ENCODE measurements at places on chromosomes 1 and 21. TPM values are rescaled to one million over a fixed set of nuclear protein-coding genes. Genes with fewer than 3 reads are reported as not detected.

The DCDC2B gene
- not detected for total RNA-seq

The LCE2C gene
- not detected for total RNA-seq

The PADI6 gene
- total RNA-seq = not detected

The SPRR3 gene
- total RNA-seq = not detected

- H3K36me3 ChIP-seq = no peaks in the 10 kb centered on the region
- no peak for DNase-seq
- H3K27ac ChIP-seq = no peak overlapping the region
- no peak overlapping the region for H3K4me3 ChIP-seq
These were observed 6.6 kb downstream of the PADI2 start for GRCh38 chr1:17112496-17113236.

GRCh38 chr1:235074523-235075047 lies 54.1 kb downstream of the TOMM20 start:
- no peaks in the 10 kb centered on the region for H3K27me3 ChIP-seq
- no peak for DNase-seq
- no peaks in the 10 kb centered on the region for H3K4me1 ChIP-seq
- no peak overlapping the region for H3K27ac ChIP-seq
- H3K36me3 ChIP-seq = no peaks in the 10 kb centered on the region

DNA sequence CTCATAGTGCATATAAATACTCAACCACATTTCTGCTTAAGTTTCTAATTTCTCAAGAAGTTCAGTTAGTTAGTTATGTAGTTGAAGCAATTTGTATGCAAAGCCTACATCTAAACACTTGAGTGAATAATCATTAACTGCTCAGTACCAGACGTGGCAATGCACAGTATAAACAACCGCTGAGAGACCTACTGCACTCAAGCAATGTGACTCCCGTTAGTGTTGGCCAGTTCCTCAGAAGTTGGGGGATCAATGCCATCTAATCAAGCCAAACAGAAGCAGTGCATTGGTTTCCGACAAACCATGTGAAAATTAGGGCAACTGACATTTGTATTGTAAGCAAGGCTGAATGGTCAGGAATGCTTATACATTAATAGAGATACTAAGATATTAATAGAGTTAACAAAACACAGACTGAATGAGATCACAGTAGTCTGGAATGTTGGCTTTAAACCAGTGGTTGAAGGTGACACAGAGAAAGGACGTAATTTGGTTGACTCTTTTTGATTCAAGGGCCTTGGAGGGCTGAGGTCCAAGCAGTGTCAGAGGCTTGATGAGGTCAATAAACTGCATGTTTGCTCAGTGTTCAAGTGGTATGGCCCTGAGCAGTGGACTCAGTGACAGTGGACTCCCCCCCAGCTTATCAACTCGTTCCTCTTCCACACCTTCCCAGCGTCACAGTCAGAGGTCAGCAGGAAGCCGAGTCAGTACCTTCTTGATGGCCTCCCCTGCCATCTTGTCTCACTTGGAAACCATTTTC lies 255.5 kb downstream of the CTH start:
- no peak overlapping the region for H3K4me3 ChIP-seq
- DNase-seq = no peak
- no peaks in the 10 kb centered on the region for H3K36me3 ChIP-seq
- peaks cover 8% of the 10 kb centered on the region for H3K27me3 ChIP-seq

GRCh38 chr1:36913484-36914060 lies 120.7 kb downstream of the GRIK3 start:
- H3K27ac ChIP-seq = no peak overlapping the region
- no peaks in the 10 kb centered on the region for H3K4me1 ChIP-seq
- H3K36me3 ChIP-seq = peaks cover 8% of the 10 kb centered on the region
- DNase-seq = no peak
- H3K4me3 ChIP-seq = no peak overlapping the region
- H3K27me3 ChIP-seq = peaks cover 12% of the 10 kb centered on the region

DNA sequence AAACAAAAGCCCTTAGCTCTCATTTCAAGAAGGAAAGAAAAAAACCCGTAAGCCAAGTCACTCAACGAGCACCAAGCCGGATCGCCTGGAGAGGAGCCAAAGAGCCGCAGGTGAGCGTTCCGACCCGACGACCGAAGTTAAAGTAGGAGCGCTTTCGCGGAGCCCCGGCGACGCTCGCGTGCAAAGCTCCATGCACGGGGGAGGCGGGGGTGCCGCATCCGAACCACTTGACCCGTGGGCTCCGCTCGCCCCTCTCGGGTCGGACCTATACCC lies 382 bp downstream of the GPBP1L1 start:
- peak overlapping the region; percentile 100 for H3K27ac ChIP-seq
- H3K4me3 ChIP-seq = peak overlapping the region; percentile 93
- DNase-seq = peak; percentile 60
- H3K4me1 ChIP-seq = peaks cover 68% of the 10 kb centered on the region
- no peaks in the 10 kb centered on the region for H3K27me3 ChIP-seq

- H3K27ac ChIP-seq = peak overlapping the region; percentile 96
- peaks cover 31% of the 10 kb centered on the region for H3K4me1 ChIP-seq
- peak overlapping the region; percentile 45 for H3K4me3 ChIP-seq
These were observed 26.1 kb downstream of the PAFAH2 start for GRCh38 chr1:25971811-25972180.

- H3K27ac ChIP-seq = peak overlapping the region; percentile 93
- H3K36me3 ChIP-seq = peaks cover 28% of the 10 kb centered on the region
- DNase-seq = no peak
- peak overlapping the region; percentile 93 for H3K4me3 ChIP-seq
These were observed 1.2 kb upstream of the CAP1 start for GRCh38 chr1:40039245-40039756.

DNA sequence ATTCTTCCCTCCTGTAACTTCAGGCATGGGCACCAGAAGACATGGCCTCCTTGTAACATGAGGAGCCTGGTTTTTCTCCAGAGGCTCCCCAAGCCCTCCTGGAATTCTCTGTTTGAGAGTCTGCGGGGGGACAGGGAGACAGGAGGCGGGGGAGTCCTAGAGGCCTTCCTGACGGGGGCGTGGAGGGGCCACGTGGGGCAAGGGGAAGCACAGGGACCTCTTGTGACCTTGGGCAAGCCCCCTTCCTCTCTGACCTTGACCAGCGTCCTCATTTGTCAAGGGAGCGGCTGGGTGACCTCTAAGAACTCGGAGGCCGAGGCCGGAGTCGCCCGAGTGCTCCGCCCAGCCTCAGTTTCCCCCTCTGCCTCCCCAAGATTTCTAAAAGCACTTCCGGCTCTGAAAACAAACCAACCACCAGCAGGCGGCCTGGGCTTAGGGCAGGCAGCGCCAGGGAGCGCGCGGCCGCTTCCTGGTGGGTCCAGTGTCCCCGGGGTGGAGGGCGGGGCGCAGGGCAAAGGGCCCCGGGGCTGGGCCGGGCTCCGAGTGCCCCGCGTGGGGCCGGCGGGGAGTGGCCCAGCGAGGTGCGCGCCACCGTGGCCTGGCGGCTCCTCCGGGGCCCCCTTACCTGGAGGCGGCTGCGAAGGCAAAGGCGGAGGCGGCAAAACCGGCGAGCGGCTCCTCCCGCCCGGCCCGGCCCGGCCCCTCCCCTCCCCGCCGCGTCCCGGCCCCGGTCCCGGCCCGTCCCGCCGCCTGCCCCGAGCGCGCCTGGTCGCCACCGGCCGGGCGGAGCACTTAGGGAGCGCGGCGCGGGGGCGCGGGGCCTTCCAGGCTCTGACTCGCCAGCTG lies at the start of gene TMCO4:
TMCO4 (minus strand) TSS at position 687 of the 846 bp plus-strand sequence. CDS start 19,158 bp downstream, outside the sequence.
- peaks cover 4% of the 10 kb centered on the region for H3K36me3 ChIP-seq
- peak within 1 kb of the TSS; percentile 90 for H3K4me3 ChIP-seq
- H3K4me1 ChIP-seq = peaks cover 35% of the 10 kb centered on the region
- H3K27me3 ChIP-seq = no peaks in the 10 kb centered on the region

GRCh38 chr1:34825455-34826091 lies 32.8 kb downstream of the GJA4 start:
- H3K27ac ChIP-seq = no peak overlapping the region
- no peak overlapping the region for H3K4me3 ChIP-seq
- no peaks in the 10 kb centered on the region for H3K4me1 ChIP-seq
- no peaks in the 10 kb centered on the region for H3K27me3 ChIP-seq

DNA sequence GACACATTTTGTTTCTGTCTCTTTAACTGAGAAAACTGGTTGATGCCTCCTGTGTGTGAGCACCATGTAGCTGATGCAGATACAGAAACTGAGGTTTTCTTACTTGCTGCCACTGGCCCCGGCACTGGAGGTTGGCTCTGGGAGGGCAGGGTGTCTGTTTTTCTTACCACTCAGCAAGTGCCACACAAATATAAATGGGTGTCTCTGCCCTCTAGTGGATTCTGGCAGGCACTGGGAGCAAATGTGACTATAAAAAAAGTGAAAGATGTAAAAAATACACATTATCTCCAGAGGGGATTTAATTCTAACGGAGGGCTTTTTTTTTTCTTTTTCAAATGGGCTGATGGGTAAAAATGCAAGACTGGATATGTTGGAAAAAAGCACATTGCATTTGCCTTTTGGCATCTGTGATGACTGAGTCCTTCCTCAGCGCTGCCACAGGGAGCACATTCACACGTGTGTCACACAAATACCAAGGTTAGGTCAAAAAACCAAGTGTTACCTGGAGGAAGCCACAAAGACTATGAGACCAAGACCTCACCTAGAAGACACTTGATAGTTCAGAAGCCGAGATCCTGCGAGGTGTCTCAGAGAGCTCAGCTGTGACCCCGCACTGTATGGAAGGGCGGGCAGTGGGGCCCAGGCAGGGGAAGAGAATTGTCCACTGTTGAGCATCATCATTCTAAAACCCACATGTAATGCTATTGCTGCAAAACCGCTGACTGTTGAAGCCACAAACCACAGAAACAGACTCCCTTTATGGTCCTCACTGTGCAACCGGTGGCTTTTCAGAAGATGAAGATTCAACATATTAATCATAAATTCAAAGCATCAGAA lies 18.9 kb downstream of the PGBD2 start:
- H3K27me3 ChIP-seq = no peaks in the 10 kb centered on the region
- peak overlapping the region; percentile 43 for H3K4me3 ChIP-seq
- no peak for DNase-seq
- peak overlapping the region; percentile 51 for H3K27ac ChIP-seq
- no peaks in the 10 kb centered on the region for H3K36me3 ChIP-seq
